ENCODE measurements at places on chromosomes 5 and 9.

DNA sequence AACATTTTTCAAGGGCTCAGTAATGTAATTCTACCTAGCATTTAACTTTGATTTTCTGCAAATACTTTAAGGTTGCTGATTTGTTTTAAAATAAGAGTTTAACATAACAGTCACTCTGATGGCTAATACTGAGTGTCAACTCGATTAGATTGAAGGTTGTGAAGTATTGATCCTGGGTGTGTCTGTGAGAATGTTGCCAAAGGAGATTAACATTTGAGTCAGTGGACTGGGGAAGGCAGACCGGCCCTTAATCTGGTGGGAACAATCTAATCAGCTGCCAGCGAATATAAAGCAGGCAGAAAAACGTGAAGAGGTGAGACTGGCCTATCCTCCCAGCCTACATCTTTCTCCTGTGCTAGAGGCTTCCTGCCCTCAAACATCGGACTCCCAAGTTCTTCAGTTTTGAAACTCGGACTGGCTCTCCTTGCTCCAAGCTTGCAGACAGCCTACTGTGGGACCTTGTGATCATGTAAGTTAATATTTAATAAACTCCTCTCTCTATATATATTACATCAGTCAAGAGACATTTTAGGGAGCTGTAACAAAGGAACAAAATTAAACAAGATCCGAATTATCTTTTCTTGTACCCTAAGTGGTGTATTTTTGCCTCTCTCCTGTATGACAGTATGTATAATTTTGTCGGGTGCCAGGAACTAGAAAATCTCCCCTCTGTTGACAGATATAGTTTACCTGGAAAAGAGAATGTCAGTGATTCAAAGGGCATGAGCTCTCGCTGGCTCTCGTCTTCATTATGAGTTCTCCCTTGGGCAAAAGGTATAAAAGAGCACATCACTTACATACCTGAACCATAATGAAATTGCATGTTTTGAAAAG, 576.1 kb downstream of the LRRC70 start:
- DNase-seq: peak; percentile 12

GRCh38 chr9:110526426-110526825, 53.1 kb downstream of the SVEP1 start:
- no peak for DNase-seq

DNA sequence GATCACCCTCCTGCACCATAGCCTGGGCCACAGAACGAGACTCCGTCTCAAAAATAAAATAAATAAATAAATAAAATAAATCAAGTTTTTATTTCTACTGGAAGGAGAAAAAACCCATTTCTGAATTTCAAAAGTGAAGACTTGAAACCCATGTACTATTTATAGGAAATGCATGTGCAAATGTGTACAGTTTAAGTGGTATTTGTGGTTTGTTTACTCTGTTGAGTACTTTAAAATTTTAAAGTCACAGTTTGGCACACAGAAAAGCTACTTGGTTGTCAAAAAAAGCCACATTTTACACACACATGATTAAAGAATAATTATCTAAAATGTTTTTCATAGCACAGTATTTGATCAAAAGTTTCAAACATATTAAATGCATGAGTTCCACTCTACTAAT, 43.6 kb downstream of the NR3C1 start:
- no peak for DNase-seq

DNA sequence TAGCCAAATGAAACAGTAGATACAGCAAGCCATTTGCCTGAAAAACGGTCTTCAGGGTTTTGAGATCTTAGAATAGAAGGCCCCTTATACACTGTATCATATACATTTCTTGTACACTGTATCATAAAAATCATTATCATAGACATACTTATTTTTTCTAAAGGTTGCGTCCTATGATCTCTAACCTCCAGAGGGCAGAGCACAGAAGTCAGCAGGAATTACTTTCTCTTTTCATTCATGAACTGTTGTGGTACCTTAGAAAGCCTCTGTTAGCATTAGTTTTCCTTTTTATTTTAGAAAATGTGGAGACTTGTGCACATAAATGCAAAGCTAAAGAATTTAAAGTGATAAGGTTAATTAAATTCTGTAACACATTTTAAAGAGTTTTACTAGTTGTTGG, 115.4 kb downstream of the OXCT1 start:
- peak; percentile 16 for DNase-seq

DNA sequence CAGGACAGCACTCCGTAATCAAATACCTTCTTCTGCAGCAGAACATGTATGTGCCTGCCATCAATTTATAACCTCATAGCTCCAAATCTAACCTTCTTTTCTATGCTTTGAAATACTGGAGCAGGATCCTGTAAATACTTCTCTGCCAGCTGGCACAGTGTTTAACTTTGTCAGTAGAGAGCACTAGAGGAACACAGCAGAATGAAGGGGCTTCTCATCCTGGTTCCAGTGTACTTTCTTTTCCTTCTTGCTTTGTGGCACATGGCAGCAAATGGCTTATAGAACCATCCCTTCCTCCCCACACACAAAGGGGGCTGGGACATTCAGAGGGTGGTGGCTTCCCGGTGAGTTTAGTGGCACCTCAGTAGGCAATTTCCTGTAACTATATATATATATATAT, 3.8 kb upstream of the FBXW11 start:
- no peak for DNase-seq

DNA sequence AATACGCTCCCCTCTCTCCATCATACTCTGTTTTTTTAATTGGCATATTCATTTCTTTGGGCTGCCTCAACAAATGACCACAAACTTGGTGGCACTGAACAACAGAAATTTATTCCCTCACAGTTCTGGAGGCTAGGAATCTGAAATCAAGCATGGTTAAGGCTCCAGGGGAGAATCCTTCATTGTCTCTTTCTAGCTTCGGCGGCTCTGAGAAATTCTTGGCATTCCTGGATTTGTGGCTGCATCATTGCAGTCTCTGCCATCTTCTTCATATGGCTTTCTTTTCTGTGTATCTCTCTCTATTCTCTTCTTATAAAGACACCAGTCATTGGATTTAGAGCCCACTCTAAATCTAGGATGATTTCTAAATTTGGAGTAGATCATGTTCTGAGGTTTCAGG, 10.9 kb upstream of the SLC24A2 start:
- DNase-seq: no peak

DNA sequence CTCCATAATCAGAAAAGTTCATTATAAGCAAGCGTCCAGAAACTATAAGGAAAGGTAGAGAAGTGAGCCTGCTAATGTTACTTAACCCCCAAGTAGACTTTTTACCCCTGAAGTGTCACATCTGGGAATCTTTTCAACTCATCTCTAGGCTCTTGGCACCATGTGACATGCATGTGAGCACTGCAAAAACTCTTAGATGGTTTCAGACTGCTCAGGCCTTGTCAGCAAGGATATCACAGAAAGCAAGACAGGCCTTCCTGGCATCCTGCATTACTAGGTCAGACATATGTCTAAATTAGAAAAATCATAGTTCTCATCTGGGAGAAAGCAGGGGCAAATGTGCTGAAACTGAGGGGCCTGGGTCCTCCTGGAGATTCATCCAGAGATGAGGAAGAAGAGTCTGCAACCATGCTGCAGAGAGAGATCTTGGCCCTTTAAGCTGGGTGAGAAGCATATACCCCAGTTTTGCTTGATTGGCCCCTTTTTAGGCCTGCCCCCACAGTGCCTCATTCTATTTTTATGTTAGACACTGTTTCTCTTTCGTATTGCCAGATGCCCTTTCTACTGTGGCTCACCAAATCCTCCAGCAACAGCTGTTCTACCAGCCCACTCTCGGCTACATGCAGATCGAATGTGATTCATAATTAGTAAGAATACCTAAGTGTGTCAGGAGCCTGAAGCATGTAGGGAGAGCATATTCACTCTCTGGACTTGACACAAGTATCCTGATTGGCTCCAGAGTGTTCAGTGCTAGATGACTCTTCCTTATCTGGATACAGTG, 19.0 kb downstream of the TMEM8B start:
- peak; percentile 88 for DNase-seq

DNA sequence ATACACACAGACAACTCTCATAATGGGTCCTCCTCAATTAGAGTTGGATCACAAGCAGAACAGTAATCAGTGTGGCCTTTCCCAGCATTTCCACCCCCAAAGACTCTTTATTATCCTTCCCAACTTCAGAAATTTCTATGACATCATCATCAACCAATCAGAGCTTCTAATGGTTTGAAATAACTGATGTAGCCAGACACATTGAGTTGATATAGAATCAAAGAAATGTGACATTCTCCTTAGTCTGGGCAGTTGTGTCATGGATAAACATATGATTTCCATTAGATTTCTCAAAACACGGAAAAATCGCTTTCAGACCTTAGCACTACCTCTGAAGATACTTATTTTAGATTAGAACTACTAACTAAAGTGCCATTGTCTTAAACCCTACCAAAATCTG, 75.7 kb upstream of the NFIB start:
- no peak for DNase-seq

GRCh38 chr5:54713923-54714581, 196.5 kb downstream of the SNX18 start:
- no peak for DNase-seq

- DNase-seq: no peak
These were observed 104.3 kb downstream of the PLPPR1 start for GRCh38 chr9:101132801-101133200.

- peak; percentile 60 for DNase-seq
These were observed at the start of gene SEPTIN8 for GRCh38 chr5:132777209-132778069. Gene SEPTIN8, minus strand, starts transcription at chr5:132777239. Its CDS starts 102 bp downstream, at chr5:132777137.

- no peak for DNase-seq
These were observed 83.2 kb upstream of the DMRTA1 start for GRCh38 chr9:22363421-22363887.

GRCh38 chr9:656926-657568, 184.4 kb upstream of the DMRT1 start:
- DNase-seq: no peak

DNA sequence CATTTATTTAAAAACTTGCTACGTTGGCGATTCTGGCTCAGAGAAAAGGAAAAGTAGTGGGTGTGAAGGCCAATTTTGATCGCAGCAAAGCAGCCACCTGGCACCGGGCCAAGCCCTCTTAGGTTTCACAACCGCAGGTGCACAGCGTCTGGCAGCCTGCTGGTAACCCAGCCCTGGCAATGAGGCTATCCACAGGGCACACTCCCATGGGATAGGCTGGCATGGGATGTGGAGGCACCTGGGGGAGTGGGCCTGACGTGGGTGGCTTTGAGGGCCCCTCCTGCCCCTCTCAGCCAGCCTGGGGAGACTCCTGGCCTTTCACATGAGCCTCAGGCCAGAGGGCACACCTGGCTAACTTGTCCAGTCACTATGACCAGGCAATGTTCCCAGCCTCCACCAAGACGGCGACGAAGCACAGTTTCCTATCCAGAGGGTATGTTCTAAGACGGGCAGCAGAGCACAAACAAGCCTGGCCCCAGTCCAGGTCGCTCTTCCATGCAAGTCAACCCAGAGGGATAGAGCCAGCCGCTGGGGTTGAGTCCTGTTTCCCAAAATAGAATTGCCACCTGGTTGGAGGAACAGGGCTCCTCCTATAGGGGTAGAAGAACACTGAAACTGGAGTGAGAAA, 19.0 kb downstream of the CMBL start:
- DNase-seq: peak; percentile 95

DNA sequence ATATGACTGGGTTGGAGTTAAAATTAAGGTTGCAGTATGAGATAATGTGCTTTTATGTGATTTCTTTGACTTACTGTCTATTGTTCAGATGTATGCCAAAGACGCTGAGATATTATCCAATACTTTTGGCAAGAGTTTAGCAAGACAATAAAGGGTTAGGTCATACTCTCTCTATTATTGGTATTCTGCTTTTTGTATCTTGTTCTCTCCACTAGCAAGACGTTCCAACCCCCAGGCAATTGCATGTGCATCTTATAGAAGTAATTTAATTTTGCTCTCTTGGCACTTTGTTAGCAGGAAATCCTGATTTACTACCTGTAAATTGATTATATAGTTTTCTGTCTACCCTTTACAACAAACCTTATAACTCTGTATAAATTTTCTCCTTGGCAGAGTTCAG, 1093.6 kb downstream of the CDH9 start:
- DNase-seq: no peak

DNA sequence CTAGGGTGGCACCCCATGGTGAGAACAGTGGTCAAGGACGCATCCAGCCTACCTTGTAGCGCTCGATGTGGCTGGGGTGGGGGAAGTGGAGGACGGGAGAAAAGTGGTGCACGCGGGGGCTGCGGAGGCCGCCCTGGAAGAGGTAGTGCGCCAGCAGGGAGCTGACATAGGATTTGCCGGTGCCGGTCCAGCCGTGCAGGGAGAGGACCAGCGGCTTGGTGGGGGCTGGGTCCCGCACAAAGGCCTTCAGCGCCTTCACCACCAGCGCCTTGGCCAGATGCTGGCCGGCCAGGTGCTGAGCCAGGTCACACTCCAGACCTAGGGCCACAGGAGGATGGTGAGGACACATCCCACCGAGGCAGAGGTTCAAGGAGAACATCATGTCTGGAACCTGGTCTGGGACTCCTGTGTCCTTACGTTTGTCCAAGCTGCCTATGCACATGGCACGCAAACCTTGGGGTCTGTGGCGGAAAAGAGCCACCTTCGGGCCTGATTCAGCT, 797 bp downstream of the TOR2A start:
- DNase-seq: no peak
